ENCODE measurements at places on chromosomes 1 and 21. TPM values are rescaled to one million over a fixed set of nuclear protein-coding genes. Genes with fewer than 3 reads are reported as not detected.

The PKP1 gene
- 0.34 TPM for total RNA-seq

The SH2D2A gene
- 0.51 TPM for total RNA-seq

The C1orf21 gene
- 17.8 TPM for total RNA-seq

The OR2T33 gene
- total RNA-seq = 0.57 TPM

The PPFIA4 gene
- total RNA-seq = 0.11 TPM

The RLF gene
- total RNA-seq = 15.8 TPM

The CNKSR1 gene
- 1.3 TPM for total RNA-seq

The CD48 gene
- total RNA-seq = not detected

The ADGRL4 gene
- 0.11 TPM for total RNA-seq

The F13B gene
- total RNA-seq = not detected

The CFHR2 gene
- total RNA-seq = not detected

The TMEM240 gene
- 0.11 TPM for total RNA-seq

The CCDC17 gene
- total RNA-seq = 1.1 TPM

The TNFSF4 gene
- 2.7 TPM for total RNA-seq

The LRRC53 gene
- not detected for total RNA-seq

The KCNA3 gene
- total RNA-seq = 0.12 TPM

The KCNH1 gene
- total RNA-seq = 3.0 TPM

The B3GALT2 gene
- total RNA-seq = not detected

The MYCBP gene
- total RNA-seq = 60.0 TPM

The GPA33 gene
- total RNA-seq = not detected

The GPR25 gene
- not detected for total RNA-seq

The MXRA8 gene
- total RNA-seq = 0.23 TPM

The SLAMF6 gene
- total RNA-seq = not detected

The PODN gene
- not detected for total RNA-seq

The C1orf116 gene
- 0.11 TPM for total RNA-seq

The CELF3 gene
- total RNA-seq = 0.11 TPM

The TMPRSS2 gene
- total RNA-seq = 9.0 TPM

The TFF3 gene
- 3.4 TPM for total RNA-seq

The ETS2 gene
- 21.5 TPM for total RNA-seq

The TMEM234 gene
- total RNA-seq = 8.7 TPM

The TINAGL1 gene
- total RNA-seq = 39.1 TPM

The IVL gene
- total RNA-seq = 0.06 TPM

The LIN9 gene
- 18.9 TPM for total RNA-seq

The VCAM1 gene
- 81.5 TPM for total RNA-seq
